Left lung (tissue), 14 donors: ENCODE measurements at places on chromosomes 2 and 18.
A peak's percentile ranks its signal among the peaks of the same experiment; 100 is the strongest.

DNA sequence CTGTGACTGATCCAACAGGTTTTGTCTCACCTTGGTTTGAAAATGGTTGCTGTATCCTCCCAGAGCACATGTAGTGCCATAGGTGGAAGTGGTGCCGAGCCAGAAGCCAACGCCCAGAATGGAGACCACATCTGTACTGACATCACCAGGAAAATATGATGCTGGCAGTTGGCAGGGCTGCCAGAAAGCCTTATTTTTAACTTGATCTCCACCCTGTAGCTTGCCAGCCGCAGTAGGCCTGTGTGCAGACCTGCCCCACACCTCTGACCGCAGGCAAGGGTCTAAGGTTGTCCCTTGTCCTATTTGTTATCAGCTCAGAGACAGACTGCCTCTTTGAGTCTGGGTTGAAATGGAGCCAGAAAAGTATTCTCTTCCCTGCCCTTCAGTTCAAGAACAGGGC lies 123.5 kb upstream of the EML6 start:
- H3K27me3 ChIP-seq: no peaks in the 10 kb centered on the region
- DNase-seq: no peak
- peak overlapping the region; percentile 78 for H3K27ac ChIP-seq
- peaks cover 43% of the 10 kb centered on the region for H3K4me1 ChIP-seq
- no peak overlapping the region for H3K4me3 ChIP-seq

DNA sequence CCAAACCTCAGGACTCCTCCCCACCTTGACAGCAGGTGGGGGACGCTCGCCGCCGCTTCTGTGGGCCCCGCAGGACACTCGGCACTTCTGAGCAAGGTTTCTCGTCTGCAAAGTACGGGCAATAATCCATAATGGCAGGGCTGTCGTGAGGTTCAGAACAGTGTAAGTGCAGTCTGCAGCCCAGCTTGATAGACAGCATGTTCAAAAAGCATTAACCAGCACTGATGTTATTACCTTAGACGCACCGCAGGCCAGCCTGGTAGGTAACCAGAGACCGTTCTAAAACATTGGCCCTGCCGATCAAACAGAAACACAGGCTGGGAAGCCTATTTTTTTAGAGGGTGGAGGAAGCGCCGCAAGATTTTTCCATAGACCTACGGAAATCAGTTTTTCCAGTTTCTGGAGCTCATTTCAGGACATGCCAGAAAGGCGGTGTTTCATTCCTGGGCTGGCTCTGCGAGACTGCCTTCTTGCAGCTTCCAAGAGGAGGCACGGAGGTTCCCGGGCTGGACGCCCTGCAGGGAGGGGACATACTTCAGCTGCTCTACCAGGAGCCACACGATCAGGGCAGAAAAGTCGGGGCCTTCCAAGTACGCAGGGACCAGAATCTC lies 148.7 kb downstream of the TPO start:
- H3K4me1 ChIP-seq: no peaks in the 10 kb centered on the region
- no peaks in the 10 kb centered on the region for H3K36me3 ChIP-seq
- no peak overlapping the region for H3K27ac ChIP-seq
- H3K27me3 ChIP-seq: no peaks in the 10 kb centered on the region

- H3K4me1 ChIP-seq: peaks cover 5% of the 10 kb centered on the region
- H3K4me3 ChIP-seq: no peak overlapping the region
- no peaks in the 10 kb centered on the region for H3K36me3 ChIP-seq
- no peak overlapping the region for H3K27ac ChIP-seq
Observed at GRCh38 chr2:1759611-1759930, 15.3 kb upstream of the PXDN start.

- DNase-seq: no peak
- no peak overlapping the region for H3K4me3 ChIP-seq
- H3K27me3 ChIP-seq: no peaks in the 10 kb centered on the region
- no peaks in the 10 kb centered on the region for H3K4me1 ChIP-seq
- no peaks in the 10 kb centered on the region for H3K36me3 ChIP-seq
Observed at GRCh38 chr2:224938651-224939182, 103.6 kb downstream of the DOCK10 start.

- DNase-seq: no peak
- peaks cover 63% of the 10 kb centered on the region for H3K27me3 ChIP-seq
- no peak overlapping the region for H3K27ac ChIP-seq
- no peaks in the 10 kb centered on the region for H3K36me3 ChIP-seq
- H3K4me1 ChIP-seq: peaks cover 8% of the 10 kb centered on the region
Observed at GRCh38 chr2:206275312-206276055, 1.0 kb downstream of the ZDBF2 start.

GRCh38 chr18:79518028-79518682 lies 122.4 kb downstream of the NFATC1 start:
- H3K27me3 ChIP-seq: peaks cover 8% of the 10 kb centered on the region
- H3K4me3 ChIP-seq: no peak overlapping the region
- H3K4me1 ChIP-seq: no peaks in the 10 kb centered on the region
- peak; percentile 24 for DNase-seq
- no peak overlapping the region for H3K27ac ChIP-seq
- no peaks in the 10 kb centered on the region for H3K36me3 ChIP-seq

- DNase-seq: no peak
- no peaks in the 10 kb centered on the region for H3K36me3 ChIP-seq
- H3K27ac ChIP-seq: no peak overlapping the region
- H3K4me3 ChIP-seq: no peak overlapping the region
- H3K4me1 ChIP-seq: no peaks in the 10 kb centered on the region
Observed at GRCh38 chr2:212902421-212902820, 249.0 kb downstream of the IKZF2 start.

DNA sequence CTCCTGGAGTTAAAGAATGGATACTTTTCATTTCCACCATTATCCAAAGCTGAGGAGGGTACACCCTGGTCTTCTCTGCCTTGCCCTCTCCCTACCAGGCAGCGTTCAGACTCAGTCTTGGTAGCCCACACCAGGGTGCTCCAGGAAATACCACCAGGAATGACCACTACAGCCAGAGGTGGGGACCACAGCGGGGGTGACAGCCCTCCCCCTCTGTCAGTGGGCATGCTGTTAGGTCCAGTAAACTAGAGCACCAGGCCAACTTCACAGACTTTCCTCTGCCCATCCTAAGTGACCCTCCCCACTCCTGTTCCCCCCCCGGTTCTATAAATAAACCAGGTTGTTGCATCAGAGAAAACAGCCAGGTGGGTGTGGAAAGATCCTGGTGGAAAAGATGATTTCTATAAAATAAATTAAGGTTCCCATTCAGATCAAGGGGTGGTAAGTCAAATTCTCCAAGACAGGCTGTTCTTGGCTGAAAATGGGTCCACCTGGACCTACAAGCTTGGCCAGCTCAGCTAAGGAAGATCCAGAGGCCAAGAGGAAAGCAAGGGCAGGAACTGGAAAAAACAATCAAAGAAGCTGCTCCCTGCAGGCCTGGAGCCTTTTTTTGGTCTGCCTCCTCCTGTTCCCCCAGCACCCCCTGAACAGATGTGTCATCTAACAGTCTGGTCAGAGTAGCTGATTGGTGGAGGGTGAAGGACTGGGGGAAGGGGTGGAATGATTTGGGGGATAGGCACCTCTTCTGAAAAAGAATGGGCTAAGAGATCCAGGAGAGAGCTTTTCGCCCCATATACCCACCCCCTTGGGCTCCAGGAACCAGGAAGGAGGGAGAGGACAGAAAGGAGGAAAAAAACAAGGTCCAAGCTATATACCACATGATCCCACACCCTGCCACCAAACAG lies 2.3 kb downstream of the RAB11FIP5 start:
- H3K27ac ChIP-seq: no peak overlapping the region
- no peaks in the 10 kb centered on the region for H3K36me3 ChIP-seq
- H3K4me1 ChIP-seq: peaks cover 39% of the 10 kb centered on the region
- H3K27me3 ChIP-seq: no peaks in the 10 kb centered on the region

DNA sequence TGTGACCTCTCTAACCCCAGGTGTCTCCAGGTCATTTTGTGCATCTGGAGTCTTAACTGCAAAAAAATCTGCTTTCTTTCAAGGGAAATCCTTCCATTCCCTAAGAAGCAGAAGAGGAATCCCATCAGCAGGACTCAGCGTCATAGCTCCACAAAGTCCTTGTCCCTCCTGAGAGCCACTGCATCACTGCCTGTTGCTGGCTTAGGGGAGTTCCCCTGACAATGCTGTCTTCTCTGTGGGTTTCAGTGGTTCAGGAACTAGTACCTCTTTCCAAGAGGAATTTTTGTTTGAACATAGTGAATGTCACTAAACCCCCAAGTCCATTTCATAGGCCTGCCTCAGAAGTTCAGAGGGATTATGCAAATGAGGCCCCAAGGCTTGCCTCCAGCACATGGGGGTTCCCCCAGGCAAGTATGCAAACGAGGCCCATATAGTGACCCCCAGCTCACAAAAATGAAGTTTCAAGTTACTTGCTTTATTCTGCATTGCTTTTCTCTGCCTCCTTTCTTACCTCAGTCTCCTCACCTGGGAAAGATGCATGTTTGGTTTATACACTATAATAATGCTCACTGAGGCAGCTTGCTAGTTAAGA lies 513.9 kb upstream of the MEX3C start:
- no peak overlapping the region for H3K4me3 ChIP-seq
- H3K4me1 ChIP-seq: no peaks in the 10 kb centered on the region
- no peaks in the 10 kb centered on the region for H3K36me3 ChIP-seq
- H3K27ac ChIP-seq: no peak overlapping the region

GRCh38 chr2:130818809-130819208 lies 17.9 kb upstream of the ARHGEF4 start:
- peaks cover 32% of the 10 kb centered on the region for H3K27me3 ChIP-seq
- no peaks in the 10 kb centered on the region for H3K4me1 ChIP-seq
- no peak overlapping the region for H3K27ac ChIP-seq
- DNase-seq: no peak
- no peaks in the 10 kb centered on the region for H3K36me3 ChIP-seq
- H3K4me3 ChIP-seq: no peak overlapping the region

DNA sequence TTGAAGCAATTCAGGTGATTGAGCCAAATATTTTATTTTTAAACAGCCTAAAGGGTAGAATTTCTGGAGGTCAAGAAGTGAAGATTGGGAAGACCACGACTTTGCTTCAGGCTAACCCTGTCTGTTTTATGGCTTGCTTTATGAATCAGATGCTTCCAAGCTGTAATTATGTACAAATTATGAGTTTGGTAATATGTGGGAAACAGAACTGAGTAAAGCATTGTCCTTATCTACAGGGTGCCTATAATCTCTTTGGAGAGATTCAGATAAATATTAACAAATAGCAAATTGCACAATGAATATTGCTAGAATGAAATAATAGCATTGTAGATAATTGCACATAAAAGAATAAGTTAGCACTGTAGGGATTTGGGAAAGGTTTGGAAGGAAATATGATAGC lies 539.4 kb upstream of the CDH2 start:
- H3K4me1 ChIP-seq: no peaks in the 10 kb centered on the region
- H3K27ac ChIP-seq: no peak overlapping the region
- no peak overlapping the region for H3K4me3 ChIP-seq
- DNase-seq: no peak
- no peaks in the 10 kb centered on the region for H3K36me3 ChIP-seq

- no peaks in the 10 kb centered on the region for H3K4me1 ChIP-seq
- no peaks in the 10 kb centered on the region for H3K27me3 ChIP-seq
Observed at GRCh38 chr18:10497206-10497749, 28.5 kb upstream of the NAPG start.

- peak overlapping the region; percentile 99 for H3K27ac ChIP-seq
- peak overlapping the region; percentile 67 for H3K4me3 ChIP-seq
- no peaks in the 10 kb centered on the region for H3K27me3 ChIP-seq
- H3K36me3 ChIP-seq: no peaks in the 10 kb centered on the region
- peaks cover 12% of the 10 kb centered on the region for H3K4me1 ChIP-seq
Observed at GRCh38 chr18:2655954-2656236, 369 bp downstream of the SMCHD1 start.

DNA sequence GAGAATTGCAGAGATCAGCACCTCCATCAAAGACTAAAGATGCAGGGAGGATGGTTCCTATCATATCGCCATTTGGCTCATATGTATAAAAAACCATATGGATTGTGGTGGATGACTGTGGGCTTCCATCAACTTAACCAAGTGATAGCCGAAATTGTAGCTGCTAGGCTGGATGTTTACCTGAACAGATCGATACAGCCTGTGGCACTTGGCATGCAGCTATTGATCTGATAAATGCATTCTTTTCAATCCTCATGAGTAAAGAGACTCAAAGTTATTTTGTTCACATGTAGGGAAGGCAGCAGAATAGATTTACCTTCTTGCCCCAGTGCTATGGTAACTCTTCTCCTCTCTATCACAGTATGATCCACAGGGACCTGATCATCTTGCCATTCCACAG lies 18.5 kb downstream of the CHCHD5 start:
- no peaks in the 10 kb centered on the region for H3K27me3 ChIP-seq
- H3K4me3 ChIP-seq: no peak overlapping the region
- no peak for DNase-seq
- no peaks in the 10 kb centered on the region for H3K4me1 ChIP-seq
- H3K27ac ChIP-seq: no peak overlapping the region

- no peaks in the 10 kb centered on the region for H3K36me3 ChIP-seq
- H3K4me1 ChIP-seq: peaks cover 23% of the 10 kb centered on the region
- H3K4me3 ChIP-seq: peak overlapping the region; percentile 79
- H3K27ac ChIP-seq: peak overlapping the region; percentile 89
- DNase-seq: no peak
- no peaks in the 10 kb centered on the region for H3K27me3 ChIP-seq
Observed at GRCh38 chr2:68466778-68467076, 367 bp downstream of the FBXO48 start.

GRCh38 chr18:58792086-58792485 lies 72.6 kb upstream of the ZNF532 start:
- DNase-seq: no peak
- no peak overlapping the region for H3K4me3 ChIP-seq
- H3K36me3 ChIP-seq: no peaks in the 10 kb centered on the region
- H3K27ac ChIP-seq: no peak overlapping the region
- peaks cover 6% of the 10 kb centered on the region for H3K4me1 ChIP-seq
- H3K27me3 ChIP-seq: no peaks in the 10 kb centered on the region

DNA sequence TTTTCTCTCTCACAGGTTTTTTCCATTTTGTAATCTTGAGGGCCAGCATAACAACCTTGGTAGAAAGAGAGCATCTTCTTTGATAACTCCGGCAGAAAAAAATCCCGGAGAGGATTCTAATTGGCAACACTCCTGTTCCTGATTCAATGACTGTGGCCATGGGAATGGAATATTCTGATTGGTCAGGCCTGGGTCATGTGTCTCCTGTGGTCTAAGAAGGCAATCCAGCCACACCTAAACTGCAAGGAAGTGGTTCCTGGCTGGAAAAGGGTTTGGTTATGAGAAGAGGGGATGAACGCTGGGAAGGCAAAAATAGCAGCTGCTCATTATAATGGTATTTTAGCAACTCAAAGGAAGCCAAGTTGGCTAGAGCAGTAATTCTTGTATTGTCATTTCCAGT lies 24.8 kb upstream of the ZNF638 start:
- DNase-seq: no peak
- no peak overlapping the region for H3K27ac ChIP-seq
- no peaks in the 10 kb centered on the region for H3K27me3 ChIP-seq

GRCh38 chr2:61045999-61046398 lies 19.7 kb upstream of the SANBR start:
- peaks cover 23% of the 10 kb centered on the region for H3K4me1 ChIP-seq
- H3K27me3 ChIP-seq: no peaks in the 10 kb centered on the region
- peaks cover 41% of the 10 kb centered on the region for H3K36me3 ChIP-seq
- peak; percentile 13 for DNase-seq
- H3K27ac ChIP-seq: no peak overlapping the region

DNA sequence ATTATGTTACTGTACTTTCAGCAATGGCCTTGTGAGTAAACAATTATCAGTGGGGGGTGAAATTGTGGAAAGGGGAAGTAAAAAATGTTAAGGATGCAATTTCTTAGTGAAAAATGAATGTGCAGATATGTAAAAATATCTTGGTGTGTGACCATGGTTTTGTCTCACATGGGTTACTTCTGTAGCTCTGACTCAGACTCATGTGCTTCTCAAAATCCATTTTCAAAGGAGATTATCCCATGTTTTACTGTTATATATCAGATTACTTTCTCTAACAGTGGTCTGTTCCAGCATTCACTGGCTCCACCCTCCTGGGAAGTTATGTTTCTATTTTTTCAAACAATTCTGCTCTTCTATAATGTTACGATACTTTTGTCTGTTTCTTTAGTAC lies 298.2 kb upstream of the COL3A1 start:
- DNase-seq: no peak
- no peak overlapping the region for H3K27ac ChIP-seq
- no peaks in the 10 kb centered on the region for H3K36me3 ChIP-seq
- no peaks in the 10 kb centered on the region for H3K4me1 ChIP-seq
